ENCODE measurements at places on chromosomes 4 and X.

GRCh38 chr4:150647008-150647407, 65.1 kb downstream of the MAB21L2 start:
- no peak for DNase-seq

DNA sequence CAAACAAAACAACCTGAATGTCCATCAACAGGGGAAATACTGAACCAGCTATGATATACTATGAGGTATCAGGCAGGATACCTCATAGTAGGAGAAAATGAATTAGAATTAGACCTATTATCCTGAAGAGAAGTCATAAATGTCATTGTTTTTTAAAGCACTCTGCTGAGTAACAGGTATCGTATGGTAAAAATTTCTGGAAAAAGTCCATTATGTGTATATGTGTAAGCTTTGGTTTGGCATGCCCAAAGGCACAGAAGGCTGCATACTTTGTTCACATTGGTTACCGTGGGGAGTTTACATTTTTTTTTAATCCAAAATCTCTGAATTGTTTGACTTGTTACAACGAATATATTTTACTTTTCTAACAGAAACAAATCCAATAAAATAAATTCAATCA, 70.5 kb downstream of the RPS3A start:
- DNase-seq = no peak

DNA sequence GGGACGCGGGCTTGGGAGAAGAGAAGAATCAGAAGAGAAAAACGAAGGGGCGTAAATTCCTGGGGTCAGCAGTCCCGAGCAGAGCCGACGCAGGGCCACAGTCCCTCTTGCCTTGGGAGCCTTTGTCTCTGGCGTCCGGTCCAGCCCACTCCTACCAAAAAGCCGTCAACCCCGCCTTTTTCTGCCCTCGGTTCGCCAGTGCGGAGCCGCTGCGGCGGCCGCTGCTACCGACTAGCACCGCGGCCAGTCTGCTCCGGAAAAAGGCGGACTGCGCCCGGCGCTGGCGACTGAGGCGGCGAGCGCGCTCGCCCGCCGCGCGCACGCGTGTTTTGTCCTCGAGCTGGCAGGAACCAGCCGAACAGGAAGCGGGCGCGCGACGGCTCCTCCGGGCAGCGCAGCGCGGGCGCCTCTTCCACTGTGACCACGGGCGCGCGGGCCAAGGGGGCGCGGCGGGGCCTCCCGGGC, 502 bp downstream of the HNRNPDL start:
- peak; percentile 59 for DNase-seq

- DNase-seq = no peak
Observed at GRCh38 chrX:25067271-25068172, 51.8 kb upstream of the ARX start.

- DNase-seq = no peak
Observed at GRCh38 chrX:112694062-112694461, 14.3 kb upstream of the LHFPL1 start.

- DNase-seq = no peak
Observed at GRCh38 chrX:105610411-105610810, 211.9 kb upstream of the NRK start.

GRCh38 chr4:186981161-186981560, 257.5 kb upstream of the FAT1 start:
- DNase-seq = no peak

Measured in HL-60 (cell line).